ENCODE measurements at places on chromosomes 5 and 9. TPM values are rescaled to one million over a fixed set of nuclear protein-coding genes. Genes with fewer than 3 reads are reported as not detected.

DNA sequence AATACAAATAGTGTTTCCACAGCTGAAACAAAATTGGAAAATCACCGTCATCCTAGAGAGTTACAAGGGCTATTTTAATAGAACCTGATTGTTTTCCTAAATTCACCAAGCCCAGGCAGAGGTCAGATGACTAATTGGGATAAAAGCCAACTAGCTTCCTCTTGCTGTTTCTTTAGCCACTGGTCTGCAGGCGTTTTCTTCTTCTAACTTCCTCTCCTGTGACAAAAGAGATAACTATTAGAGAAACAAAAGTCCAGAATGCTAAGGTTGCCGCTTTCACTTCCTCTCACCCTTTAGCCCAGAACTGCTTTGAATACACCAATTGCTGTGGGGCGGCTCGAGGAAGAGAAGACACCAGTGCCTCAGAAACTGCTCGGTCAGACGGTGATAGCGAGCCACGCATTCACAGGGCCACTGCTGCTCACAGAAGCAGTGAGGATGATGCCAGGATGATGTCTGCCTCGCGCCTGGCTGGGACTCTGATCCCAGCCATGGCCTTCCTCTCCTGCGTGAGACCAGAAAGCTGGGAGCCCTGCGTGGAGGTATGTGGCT is at the start of gene TLR4:
TLR4 (plus strand) TSS at position 380 of the 552 bp plus-strand sequence; CDS start at position 450, 70 bp downstream.
- no peak within 1 kb of the TSS for H3K4me3 ChIP-seq
- no peaks in the 10 kb centered on the region for H3K27me3 ChIP-seq
- no peak for DNase-seq
- no peaks in the 10 kb centered on the region for H3K4me1 ChIP-seq
- no peaks in the 10 kb centered on the region for H3K36me3 ChIP-seq

GRCh38 chr9:125650271-125650737 is 56.7 kb downstream of the MAPKAP1 start:
- no peak overlapping the region for H3K27ac ChIP-seq
- no peaks in the 10 kb centered on the region for H3K27me3 ChIP-seq
- H3K36me3 ChIP-seq = no peaks in the 10 kb centered on the region
- peaks cover 14% of the 10 kb centered on the region for H3K4me1 ChIP-seq
- H3K4me3 ChIP-seq = no peak overlapping the region

DNA sequence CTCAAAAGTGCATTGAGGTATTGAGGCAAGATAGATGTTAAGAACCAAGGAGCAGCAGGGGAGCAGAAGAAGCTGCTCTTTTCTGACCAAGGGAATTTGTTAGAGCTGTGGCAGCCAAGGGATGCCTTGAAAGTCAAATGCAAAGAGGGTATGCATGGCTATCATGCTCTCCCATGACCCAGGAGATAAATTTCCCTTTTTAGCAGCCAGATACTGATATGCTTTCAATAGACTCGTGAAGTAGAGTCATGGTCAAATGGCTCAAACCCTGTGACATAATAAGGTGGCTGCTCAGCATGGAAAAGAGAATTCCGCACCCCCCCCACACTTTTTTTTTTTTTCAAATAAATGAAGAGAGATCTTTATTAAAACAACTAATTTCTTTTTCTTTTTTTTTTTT is 180.9 kb upstream of the ACTBL2 start:
- DNase-seq = no peak
- no peaks in the 10 kb centered on the region for H3K36me3 ChIP-seq
- H3K4me3 ChIP-seq = no peak overlapping the region
- H3K4me1 ChIP-seq = no peaks in the 10 kb centered on the region
- no peak overlapping the region for H3K27ac ChIP-seq

GRCh38 chr9:38082446-38083287 is 13.6 kb upstream of the SHB start:
- DNase-seq = no peak
- H3K4me1 ChIP-seq = no peaks in the 10 kb centered on the region
- no peak overlapping the region for H3K4me3 ChIP-seq
- H3K36me3 ChIP-seq = no peaks in the 10 kb centered on the region
- H3K27me3 ChIP-seq = no peaks in the 10 kb centered on the region

Gene LCN12
- total RNA-seq = 1.7 TPM

- no peak for DNase-seq
- H3K4me1 ChIP-seq = no peaks in the 10 kb centered on the region
- no peaks in the 10 kb centered on the region for H3K36me3 ChIP-seq
- H3K27me3 ChIP-seq = no peaks in the 10 kb centered on the region
- no peak overlapping the region for H3K4me3 ChIP-seq
- H3K27ac ChIP-seq = no peak overlapping the region
Measured at GRCh38 chr5:81914696-81915095, 57.1 kb upstream of the ATG10 start.

Gene PDZD2
- total RNA-seq = 0.66 TPM

Measured in T-cell (primary cell).